ENCODE measurements at places on chromosomes 6 and 20.

GRCh38 chr20:24617080-24617432 lies 147.6 kb downstream of the SYNDIG1 start:
- no peak for DNase-seq

GRCh38 chr6:34546551-34547321 lies 9.4 kb downstream of the SPDEF start:
- no peak for DNase-seq

DNA sequence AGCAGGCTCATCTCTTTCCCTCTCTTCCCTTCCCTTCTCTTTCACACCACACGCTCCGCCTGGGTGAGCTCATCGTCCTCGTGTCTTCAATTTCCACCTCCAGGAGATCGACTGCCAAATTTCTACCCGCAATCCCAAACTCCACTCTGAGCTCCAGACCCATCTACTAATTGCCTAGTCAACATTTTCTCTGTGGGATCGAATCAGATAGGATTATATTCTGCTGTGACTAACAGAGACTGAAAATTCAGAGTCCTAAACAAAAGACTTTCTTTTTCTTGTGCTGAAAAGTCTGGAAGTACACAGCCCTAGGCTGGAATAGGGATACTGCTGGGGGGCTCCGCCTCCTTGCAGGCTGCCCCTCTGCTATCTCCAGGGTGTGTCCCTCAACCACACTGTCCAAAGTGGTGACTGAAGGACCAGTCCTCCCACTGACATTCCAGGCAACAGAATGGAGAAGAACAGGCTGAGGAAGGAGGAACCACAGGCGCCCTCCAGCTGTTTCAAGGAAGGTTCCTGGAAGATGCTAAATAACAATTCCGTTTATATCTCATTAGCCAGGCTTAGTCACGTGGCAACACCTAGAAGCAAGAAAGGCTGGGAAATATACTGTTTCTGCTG lies 5.0 kb upstream of the HSPA12B start:
- peak; percentile 80 for DNase-seq

- no peak for DNase-seq
Measured at GRCh38 chr6:92047860-92048259, 1371.5 kb downstream of the EPHA7 start.

GRCh38 chr20:38249536-38250310 lies 10.8 kb downstream of the KIAA1755 start:
- no peak for DNase-seq

DNA sequence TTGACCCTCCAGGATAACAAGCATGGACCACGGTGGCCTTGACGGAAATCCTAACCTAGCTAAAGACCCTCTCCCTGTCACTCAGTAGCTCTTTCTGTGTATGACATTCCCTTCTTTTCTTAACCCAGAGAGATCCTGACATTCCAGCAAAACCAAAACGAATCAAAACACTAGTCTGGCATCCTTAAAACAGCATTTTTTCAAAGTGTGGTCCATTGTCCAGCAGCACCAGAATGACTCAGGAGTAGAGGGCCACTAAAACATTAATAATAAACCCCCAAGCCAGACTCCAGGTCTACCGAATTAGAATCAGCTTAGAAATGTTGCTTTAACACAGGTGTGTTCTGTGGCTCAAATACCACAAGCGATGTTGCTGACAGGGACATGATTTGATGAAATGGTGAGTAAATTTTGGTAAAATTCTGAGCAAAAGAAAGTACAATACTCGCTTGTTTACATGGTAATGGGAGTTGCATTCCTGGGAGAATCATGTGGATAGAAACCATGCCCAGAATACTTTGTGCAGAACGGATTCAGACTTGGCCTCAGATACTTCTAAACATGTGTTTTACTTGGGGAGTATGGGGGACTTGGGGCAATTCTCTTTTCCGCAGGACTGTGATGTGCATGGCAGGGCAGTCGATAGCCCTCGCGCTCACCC lies 174.2 kb upstream of the KCNG1 start:
- DNase-seq, result no peak

- DNase-seq, result no peak
Measured at GRCh38 chr6:341914-342831, 49.4 kb upstream of the IRF4 start.

GRCh38 chr6:137475103-137475502 lies 19.1 kb downstream of the OLIG3 start:
- DNase-seq, result no peak

DNA sequence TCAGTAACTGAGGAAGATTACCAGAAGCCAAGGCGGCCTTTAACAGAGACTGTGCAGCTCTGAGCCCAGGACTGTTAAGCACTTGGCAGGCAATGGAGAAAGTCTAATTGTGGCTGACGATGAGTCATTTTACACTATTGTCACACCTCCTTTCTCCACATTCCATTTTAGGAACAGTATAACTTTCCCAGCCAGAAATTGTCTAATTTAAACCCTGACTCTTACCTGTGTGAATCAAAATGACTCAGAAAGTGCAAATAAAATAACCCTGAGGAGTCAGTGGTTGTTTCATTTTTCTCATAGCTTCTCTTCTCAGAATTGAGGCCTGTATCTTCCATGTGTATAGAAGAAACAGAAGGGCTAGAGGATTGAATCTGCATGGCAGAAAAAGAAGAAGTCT lies 40.0 kb upstream of the OPN5 start:
- peak; percentile 36 for DNase-seq

DNA sequence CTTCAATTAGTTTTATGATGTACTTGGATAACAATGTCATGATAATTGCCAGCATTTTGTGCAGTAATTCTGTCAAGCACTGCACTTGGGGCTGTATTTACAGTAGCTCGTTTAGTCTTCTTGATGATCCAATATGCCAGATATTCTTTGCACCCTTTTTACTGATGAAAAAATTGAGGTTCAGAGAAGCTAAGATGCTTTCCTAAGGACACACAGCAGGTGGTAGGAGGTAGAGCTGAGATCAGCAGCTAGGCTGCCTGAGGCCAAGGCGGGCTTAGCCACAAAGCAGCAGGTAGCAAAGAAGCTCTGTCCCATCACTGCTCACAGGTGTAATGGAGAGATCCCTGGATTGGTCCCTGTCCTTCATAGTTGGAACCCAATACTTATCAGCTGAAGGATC lies 33.3 kb downstream of the SUMO4 start:
- no peak for DNase-seq

GRCh38 chr20:36197271-36197670 lies 39.0 kb upstream of the AAR2 start:
- no peak for DNase-seq

DNA sequence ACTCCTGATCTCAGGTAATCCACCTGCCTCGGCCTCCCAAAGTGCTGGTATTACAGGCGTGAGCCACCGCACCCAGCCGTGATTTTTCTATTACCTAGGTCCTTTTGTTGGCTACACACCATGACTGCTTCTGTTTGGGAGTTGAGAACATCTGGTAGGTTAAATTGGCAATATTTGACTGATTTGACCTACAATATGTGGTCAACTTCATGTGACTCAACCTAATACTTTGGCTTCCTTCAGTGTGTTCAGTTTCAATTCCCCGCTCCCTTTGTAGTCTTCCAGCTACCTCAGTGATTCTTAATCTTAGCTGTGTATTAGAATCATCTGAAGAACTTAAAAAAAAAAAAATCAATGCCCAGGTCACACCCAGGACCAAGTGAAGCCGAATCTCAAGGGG lies 47.4 kb downstream of the MYB start:
- DNase-seq, result no peak

- DNase-seq, result no peak
Measured at GRCh38 chr6:137921823-137922222, 54.8 kb downstream of the TNFAIP3 start.

GRCh38 chr6:11632231-11632630 lies 94.7 kb downstream of the TMEM170B start:
- DNase-seq, result no peak

DNA sequence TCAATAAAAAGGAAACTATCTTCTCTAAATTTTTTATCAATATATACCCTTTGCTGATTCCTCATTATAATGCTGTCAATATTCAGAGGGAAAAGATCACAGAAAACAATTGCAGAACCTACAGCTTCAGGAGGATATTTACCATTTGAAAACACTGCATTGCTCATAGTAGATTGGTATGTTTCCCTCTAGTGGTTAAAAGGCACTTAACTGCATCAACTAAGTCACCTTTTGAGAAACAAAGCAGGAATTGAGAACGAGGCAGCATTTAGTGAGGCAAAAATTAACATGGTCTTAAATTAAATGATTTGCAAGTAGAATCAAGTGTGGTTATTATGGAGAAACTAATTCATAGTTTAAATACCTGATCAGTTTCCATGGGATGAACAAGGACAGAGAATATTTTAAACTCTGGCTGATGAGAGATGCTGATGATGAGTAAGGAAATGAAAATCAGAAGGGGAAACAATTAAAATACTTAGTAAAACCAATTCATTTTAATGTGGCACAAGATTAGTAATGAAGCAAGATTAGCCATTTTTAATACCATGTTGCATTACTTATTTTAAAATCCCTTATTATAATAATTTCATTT lies 642.1 kb downstream of the EPHA7 start:
- peak; percentile 0 for DNase-seq

- peak; percentile 98 for DNase-seq
Measured at GRCh38 chr6:129490521-129491255, 219.3 kb downstream of the ARHGAP18 start.

DNA sequence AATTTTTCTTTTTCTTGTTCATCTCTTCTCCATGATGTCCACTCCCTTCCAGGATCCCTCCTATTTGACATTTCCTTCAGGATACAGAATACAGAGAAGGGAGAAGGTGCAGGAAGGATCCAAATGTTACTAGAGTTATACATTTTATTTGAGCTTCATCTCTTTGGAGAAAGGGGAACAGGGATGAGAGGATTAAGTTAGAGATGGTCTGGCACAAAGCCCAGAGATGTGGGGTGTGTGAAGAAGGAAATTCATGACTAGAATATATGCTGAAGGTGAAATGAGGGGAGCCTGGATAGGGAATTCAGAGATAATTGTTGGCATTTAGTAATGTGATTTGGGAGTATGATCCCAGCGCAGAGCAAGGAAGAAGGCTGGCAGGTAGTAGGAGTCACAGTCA lies 22.5 kb upstream of the SRPK1 start:
- no peak for DNase-seq

DNA sequence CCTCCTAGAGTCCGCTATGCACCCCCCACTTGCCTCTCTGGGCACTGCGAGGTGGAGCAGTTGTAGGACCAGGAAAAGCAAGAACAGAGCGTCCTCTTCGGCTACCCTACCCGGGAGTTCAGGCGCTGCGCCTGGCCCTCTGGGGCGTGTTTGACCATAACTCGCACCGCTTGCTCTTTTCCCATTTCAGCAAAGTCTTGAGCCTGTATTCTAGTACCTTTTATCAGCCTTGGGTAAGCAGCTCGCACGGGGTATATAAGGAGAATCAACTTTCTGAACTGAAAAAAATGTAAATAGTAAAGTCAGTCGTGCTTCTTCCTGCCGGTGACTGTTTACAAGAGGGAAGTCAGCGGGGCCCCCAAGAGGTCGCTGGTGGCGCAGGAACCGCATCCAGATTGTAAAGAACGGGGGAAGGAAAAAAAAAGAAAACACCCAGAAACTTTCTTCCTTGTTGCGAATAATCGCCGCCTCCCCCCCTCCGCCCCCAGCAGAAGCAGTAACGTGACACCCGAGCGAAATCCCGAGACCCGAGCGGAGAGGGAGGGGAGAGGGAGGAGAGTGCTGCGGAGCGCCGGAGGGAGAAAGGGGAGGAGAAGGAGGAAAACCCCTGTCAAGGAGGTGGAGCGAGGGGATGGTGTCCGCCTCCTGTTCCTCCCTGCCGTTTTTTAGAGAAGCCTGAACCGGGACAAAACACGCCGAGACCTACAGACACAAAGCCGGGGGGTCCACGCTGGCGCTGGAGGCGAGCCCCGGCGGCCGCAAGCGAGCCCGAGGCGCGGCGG lies at the start of gene UST:
TSS of gene UST (plus strand) at position 668 of the 782 bp plus-strand sequence. CDS start 401 bp downstream, outside the sequence.
- peak; percentile 95 for DNase-seq

DNA sequence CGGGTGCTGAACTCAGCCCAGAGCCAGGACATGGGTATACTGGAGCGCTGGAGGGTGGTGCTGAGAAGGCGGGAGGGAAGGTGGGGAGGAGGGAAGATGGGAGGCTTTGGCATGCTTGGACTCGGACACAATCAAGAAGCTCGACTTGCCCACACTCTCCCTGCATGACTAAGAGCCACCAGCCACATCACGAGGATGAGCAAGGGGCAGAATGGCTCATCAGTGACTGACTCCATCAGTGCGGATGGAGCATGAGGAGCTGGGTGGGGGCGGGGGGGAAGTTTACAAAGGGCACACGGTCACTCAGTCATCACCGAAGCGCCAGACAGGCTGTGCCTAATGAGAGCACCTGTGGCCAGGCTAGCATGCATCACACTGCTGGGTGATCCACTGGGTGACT lies 222.8 kb downstream of the KIF16B start:
- DNase-seq, result peak; percentile 92

- peak; percentile 53 for DNase-seq
Measured at GRCh38 chr6:33126101-33126714, 50.4 kb downstream of the HLA-DPB1 start.

DNA sequence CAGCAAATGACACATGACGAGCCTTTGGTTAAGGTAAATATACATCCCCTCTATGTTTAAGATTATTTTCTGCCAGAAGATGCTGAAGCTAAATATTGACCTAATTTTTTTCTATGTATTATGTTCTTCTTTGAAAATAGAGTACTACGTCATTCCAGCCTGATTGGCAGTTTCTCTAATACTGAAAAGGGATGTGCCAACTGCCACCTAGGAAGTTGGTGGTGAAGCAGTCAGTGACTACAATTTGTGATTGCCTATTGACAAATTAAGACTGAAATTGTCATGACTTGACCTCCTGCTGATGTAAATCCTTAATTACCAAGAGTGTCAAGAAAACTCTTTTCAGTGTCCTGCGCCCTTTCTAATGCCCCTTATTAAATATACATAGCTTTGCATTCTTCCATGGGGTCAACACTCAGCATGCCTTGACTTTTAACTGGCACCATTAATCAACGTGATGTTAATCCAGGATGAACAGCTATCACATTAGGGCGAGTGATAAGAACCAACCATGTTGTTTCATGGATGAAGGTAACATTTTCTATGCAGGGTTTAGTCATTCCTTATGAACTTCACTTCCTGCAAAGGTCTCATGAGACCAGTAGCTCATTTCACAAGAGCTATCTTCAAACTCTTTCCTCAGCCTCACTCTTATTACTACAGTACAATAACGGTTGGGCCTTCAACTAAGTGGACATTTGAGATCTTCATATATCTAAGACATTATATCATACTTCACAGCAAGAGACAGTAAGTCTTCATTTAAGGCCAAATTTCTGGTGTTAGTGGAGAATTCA lies 22.5 kb upstream of the SGK1 start:
- peak; percentile 76 for DNase-seq

DNA sequence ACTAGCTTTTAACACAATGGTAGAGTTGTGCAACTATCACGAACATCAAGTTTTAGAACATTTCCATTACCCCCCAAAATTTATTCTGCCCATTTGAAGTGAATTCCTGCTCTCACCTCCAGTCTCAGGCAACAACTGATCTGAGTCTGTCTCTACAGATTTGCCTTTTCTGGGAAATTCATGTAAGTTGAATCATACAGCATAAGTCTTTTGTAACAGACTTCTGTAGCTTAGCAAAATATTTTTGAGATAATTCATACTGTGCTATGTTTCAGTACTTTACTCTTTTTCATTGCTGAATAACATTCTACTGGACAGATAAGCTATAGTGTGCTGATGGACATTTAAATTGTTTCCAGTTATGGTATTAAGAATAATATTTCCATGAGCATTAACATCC lies 447.3 kb upstream of the GJE1 start:
- DNase-seq, result peak; percentile 4

GRCh38 chr6:90386399-90387382 lies 90.0 kb upstream of the BACH2 start:
- DNase-seq, result no peak

GRCh38 chr20:7650086-7650879 lies 290.0 kb downstream of the HAO1 start:
- DNase-seq, result peak; percentile 51

All from fibroblast of mammary gland (primary cell).